ENCODE measurements at places on chromosomes 1 and 21.

DNA sequence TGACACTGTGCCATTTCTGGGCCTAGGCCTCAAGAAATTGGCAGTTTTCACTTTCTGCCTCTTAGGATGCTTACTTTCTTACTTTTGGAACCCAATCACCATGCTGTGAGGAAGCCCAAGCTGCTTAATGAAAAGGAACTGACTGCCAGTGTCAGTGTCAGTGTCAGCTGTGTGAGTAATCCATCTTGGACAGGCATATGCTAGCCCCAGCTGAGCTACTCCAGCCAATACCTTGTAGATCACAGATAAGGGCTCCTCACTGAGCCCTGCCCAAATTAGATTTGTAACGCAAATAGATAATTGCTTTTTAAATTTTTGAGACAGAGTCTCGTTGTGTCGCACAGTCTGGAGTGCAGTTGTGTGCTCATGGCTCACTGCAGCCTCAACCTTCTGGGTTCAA is 59.6 kb downstream of the SELENOF start:
- DNase-seq: no peak

- no peak for DNase-seq
These were observed 622.8 kb downstream of the PTPRU start for GRCh38 chr1:29859126-29859525.

GRCh38 chr1:242083742-242084141 is 84.8 kb upstream of the MAP1LC3C start:
- DNase-seq: no peak

DNA sequence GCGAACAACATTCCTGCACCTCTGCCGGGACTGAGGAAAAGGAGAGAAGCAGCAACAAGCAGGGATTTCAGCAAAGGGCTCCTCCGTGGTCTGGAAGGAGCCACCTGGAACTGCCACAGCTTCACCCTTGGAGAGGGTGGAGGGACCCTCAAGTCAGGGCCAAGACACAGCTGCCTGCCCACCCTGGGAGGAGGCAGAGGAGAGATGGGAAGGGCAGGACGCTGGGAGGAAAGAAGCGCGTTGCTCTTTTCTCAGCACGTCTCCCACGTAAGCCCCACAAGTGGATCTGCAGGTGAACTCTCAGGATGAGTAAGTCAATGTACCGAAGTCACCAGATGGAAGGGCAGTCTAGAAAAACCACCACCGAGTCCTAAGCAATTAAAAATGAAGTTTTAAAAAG is 39.6 kb downstream of the SLC19A1 start:
- no peak for DNase-seq

DNA sequence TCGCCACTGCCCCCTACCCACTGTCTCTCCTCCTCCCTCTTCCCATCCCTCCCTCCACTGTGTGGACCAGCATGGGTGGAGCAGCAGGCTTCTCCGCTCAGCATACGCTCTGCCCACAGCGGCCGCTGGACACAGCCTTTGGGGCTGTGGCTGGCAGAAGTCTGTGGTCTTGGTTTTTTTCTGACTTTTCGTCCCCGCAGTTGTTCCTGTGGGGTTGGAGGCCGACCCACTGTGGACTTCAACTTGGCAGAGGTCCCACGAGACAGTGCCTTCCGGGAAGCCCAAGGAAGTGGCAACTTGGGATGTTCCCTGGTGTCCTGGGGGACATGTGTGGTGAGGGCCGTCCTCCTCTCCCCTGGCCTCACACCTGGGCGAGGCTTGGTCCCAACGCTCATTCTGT is 162.5 kb upstream of the C1orf174 start:
- DNase-seq: no peak

GRCh38 chr1:90717665-90718410 is 736 bp upstream of the BARHL2 start:
- no peak for DNase-seq

GRCh38 chr1:2080140-2080539 is 29.9 kb downstream of the PRKCZ start:
- DNase-seq: no peak

DNA sequence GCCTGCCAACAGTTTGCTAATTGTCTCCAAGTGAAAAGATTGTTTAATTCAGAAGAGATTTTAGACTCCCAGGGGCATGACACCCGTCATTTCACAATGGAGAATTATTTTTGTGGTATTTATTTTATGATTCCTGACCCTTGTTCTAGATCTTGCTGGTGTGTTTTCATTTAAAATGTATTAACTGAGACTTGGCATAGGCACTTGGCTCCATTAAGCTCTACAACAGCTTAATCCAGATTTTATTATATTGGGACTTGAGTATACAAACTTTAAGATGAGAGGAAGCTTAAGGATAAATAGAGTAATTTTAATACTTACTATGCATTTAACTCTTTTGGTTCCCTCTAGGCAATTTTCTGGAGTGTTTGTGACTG is 101.3 kb upstream of the KCNE2 start:
- DNase-seq: no peak

- no peak for DNase-seq
These were observed 148.0 kb downstream of the DHRS3 start for GRCh38 chr1:12469990-12470389.

DNA sequence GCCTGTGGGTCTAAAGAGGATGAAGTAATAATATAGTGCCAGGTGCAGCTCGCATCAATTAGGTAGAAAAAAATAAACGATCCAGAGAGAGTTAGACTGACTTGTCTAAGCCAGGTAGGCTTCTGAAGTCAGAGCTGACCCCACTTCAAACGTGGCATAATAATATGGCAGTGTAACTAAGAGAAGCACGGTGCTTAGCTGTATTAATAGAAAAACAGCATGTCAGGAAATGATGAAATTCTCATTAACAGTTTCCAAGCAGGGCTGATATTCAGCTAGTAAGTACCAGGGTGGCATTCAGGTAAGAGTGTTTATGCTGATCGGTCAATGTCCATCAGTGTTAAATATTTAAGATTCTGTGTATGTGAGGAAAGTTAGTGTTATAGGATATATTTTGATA is 145.8 kb upstream of the SAMSN1 start:
- DNase-seq: no peak

DNA sequence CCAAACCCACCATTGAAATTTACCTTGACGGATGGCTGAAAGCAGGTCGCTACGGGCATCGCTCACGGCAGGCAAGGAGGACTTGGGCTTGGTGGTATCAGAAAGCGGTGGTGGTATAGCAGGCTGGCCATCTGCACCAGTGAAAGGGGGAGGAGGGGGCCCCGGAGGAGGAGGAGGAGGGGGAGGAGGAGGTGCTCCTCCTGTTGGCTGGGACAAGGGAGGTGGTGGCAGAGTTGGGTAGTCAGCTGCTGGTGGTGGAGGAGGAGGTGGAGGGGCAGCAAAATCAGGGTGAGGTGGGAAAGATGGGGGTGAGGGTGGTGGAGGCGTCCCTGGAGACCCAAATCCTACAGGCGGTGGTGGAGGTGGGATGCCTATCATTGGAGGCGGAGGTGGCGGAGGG is 17.2 kb downstream of the GPR3 start:
- DNase-seq: no peak

- no peak for DNase-seq
These were observed 71.4 kb upstream of the FAM20B start for GRCh38 chr1:178954325-178954690.

- DNase-seq: no peak
These were observed 12.3 kb upstream of the SSR2 start for GRCh38 chr1:156033011-156033410.

DNA sequence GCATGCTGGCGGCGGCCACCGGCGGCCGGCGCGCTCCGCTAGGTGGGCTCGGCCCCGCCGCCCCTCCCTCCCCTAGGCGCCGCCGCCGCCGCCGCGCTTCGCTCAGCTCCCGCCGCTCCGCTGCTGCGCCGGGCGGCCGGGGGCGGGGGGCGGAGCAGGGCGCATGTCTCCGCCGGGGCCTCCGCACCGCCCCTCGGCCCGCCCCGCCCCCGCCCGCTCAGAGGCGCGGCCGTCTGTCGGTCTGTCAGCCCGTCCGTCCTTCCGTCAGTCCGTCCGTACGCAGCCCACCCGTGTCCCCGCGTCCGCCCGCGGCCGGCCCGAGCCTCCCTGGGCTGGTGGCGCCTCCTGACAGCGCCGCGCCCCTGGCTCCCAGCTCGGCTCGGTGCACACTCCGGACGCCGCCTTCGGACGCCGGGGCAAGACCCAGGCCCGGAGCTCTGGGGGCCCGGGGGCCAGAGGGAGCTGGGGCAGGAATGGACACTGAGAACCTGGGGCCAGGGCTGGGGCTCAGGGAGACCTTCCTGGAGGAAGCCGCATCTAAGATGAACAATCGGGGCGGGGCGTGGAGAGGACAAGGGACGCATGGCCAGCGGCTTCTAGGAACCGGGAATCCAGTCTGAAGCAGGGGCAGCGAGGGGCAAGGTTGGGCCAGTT is at the start of gene GPR153:
Gene GPR153 (minus strand): TSS at position 138 of the 654 bp plus-strand sequence. CDS start 6,193 bp downstream, outside the sequence.
- no peak for DNase-seq

DNA sequence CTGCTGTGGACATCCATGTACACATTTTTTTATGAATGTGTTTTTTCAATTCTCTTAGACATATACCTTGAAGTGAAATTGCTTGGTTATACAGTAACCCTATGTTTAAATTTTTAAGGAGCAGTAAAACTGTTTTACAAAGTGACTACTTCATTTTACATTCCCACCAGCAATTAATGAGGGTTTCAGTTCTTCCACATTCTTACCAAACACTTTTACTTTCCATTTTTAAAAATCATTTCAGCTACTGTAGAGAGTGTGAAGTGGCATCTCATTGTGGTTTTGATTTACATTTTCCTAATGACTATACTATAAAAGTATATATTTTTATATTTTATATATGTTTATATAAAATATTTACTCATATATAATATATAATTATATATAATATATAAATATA is 1221.5 kb downstream of the PLA2G4A start:
- no peak for DNase-seq

Data from occipital lobe (tissue), 3 donors.